ENCODE measurements at places on chromosomes 2 and 18.

- H3K27ac ChIP-seq: no peak overlapping the region
- no peak overlapping the region for H3K4me3 ChIP-seq
- DNase-seq: no peak
- no peaks in the 10 kb centered on the region for H3K27me3 ChIP-seq
- no peaks in the 10 kb centered on the region for H3K4me1 ChIP-seq
These were observed 321.0 kb downstream of the TNS1 start for GRCh38 chr2:217681791-217682190.

- no peak for DNase-seq
- H3K4me1 ChIP-seq: no peaks in the 10 kb centered on the region
- H3K4me3 ChIP-seq: no peak overlapping the region
- no peaks in the 10 kb centered on the region for H3K36me3 ChIP-seq
These were observed 63.7 kb upstream of the DAPL1 start for GRCh38 chr2:158731386-158731785.

DNA sequence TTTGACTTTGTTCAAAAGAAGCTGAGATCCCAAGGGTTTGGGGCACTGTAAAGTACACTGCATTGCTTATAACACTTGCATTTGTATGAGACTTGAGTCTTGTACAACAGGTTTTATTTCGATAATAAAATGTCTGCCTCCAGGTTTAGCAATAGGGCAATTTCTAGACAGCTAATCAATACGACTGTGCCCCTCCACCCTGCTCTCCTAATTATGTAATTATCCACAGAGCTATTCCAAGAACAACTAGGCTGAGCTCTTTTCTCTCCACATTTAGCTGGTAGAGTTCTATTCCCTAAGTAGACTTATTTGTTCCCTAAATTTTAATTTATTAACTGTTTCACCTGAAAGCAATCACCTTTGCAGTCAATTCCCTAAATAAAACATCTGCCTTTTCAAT, 52.9 kb upstream of the LINC00305 start:
- H3K27ac ChIP-seq: no peak overlapping the region
- DNase-seq: no peak
- H3K4me1 ChIP-seq: no peaks in the 10 kb centered on the region
- H3K27me3 ChIP-seq: no peaks in the 10 kb centered on the region

DNA sequence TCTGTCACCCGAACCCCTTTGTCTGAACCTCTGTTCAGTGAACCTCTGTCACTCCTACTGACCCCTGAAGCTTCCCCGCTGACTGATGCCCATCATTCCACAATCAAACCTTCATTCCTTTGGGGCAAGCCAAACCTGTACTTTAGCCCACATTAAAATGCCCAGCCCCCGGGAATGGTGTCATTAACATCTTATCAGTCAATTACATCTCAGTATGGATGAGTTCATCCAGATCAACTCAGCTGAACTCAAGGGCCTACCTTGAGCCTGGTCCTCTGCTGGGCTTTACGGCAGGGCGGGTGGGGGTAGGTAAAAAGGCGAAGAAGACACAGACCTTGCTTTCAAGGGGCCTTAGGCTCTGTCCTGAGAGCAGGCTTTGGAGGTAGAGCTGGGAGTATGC, 154.4 kb upstream of the SMAD2 start:
- H3K4me3 ChIP-seq: no peak overlapping the region

DNA sequence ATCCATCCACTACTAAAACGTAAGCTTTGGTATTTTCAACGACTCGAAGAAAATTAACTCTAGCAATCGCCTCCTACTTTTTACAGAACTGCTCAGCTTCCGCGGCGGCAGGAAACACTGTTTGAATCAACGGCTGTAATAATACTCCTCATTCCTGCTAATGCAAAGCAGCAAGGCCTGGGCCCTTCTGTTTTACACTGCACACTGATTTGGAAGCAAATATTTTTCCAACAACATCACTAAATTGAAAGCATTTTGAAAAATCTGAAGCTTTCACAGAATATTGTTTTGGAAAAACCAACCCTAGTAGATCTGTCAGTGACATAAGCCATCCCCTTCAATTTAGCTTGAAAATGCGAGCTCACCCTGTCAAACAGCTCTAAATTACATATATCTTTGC, 261.2 kb downstream of the TXNL1 start:
- no peak overlapping the region for H3K4me3 ChIP-seq
- H3K27me3 ChIP-seq: no peaks in the 10 kb centered on the region
- H3K36me3 ChIP-seq: no peaks in the 10 kb centered on the region
- no peak overlapping the region for H3K27ac ChIP-seq
- DNase-seq: no peak

GRCh38 chr2:95346231-95346737, 49.1 kb downstream of the KCNIP3 start:
- H3K4me1 ChIP-seq: no peaks in the 10 kb centered on the region
- H3K36me3 ChIP-seq: no peaks in the 10 kb centered on the region
- H3K27ac ChIP-seq: no peak overlapping the region
- DNase-seq: peak; percentile 85
- no peaks in the 10 kb centered on the region for H3K27me3 ChIP-seq

DNA sequence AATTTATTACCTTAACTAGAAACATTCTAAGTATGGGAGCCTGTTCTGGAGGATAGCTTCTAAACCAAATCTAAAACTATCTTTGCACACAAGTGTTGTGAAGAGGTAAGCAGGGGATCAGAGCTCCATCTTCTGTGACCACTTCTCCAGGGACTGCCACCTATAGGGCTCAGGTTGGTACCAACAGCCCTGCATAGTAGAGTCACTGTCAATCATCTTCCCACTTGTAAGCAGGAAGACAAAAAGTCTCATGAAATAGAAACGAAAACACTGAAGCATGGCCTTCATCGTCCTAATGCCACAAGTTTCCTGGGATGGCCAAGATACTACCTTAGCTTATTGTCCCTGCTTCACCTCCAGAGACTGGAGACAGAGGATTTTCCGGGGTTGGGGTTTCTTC, 43.8 kb downstream of the KANSL3 start:
- DNase-seq: no peak
- H3K4me3 ChIP-seq: no peak overlapping the region
- H3K27ac ChIP-seq: no peak overlapping the region
- no peaks in the 10 kb centered on the region for H3K4me1 ChIP-seq

- no peaks in the 10 kb centered on the region for H3K36me3 ChIP-seq
- no peaks in the 10 kb centered on the region for H3K27me3 ChIP-seq
- H3K4me3 ChIP-seq: no peak overlapping the region
- DNase-seq: no peak
- H3K27ac ChIP-seq: no peak overlapping the region
- H3K4me1 ChIP-seq: no peaks in the 10 kb centered on the region
These were observed 199.6 kb downstream of the HRH4 start for GRCh38 chr18:24659827-24660720.

DNA sequence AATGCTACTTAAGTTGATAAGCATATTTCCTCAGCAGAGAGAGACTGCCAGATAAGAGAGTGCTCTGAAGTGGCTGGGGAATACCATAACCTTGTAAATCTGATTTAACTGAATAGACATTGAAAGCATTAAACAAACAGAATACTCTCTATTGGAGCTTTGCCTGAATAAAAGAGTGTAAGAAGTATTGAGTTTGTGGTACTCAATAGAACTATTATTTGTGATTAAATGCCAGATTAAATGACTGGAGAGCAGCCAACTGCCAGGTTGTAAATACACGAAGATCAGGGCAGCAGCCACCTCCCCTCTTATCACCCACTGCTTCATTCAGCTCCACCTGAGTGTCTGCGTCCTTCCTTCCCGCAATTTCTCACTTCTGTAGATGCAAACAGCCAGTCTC, 373.6 kb downstream of the DCDC2C start:
- H3K36me3 ChIP-seq: no peaks in the 10 kb centered on the region
- H3K27me3 ChIP-seq: no peaks in the 10 kb centered on the region
- no peak for DNase-seq
- H3K4me3 ChIP-seq: no peak overlapping the region
- H3K4me1 ChIP-seq: no peaks in the 10 kb centered on the region
- H3K27ac ChIP-seq: no peak overlapping the region

- H3K36me3 ChIP-seq: no peaks in the 10 kb centered on the region
- no peaks in the 10 kb centered on the region for H3K4me1 ChIP-seq
- H3K4me3 ChIP-seq: peak overlapping the region; percentile 90
- H3K27me3 ChIP-seq: no peaks in the 10 kb centered on the region
- H3K27ac ChIP-seq: peak overlapping the region; percentile 50
- DNase-seq: no peak
These were observed 616 bp downstream of the EML6 start for GRCh38 chr2:54723996-54724559.

DNA sequence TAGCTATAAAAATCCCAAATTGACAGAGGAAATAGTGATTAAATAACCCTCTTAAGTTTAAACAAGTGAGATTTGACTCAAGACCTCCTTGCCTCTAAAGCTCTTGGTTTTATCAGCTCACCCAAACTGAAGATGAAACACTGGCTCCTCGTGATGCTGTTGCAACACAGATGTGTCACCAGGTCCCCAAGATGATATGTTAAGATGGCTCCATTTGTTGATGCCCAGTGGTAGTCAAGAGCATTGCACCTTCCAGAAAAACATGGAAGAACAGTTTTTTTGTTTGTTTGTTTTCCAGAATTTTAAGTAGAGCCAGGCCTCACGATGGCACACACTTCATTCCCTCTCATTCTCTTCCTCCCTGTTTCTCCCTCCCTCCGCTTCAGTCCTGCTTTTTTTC, 399.8 kb downstream of the TXNL1 start:
- H3K4me3 ChIP-seq: no peak overlapping the region
- no peak overlapping the region for H3K27ac ChIP-seq
- no peak for DNase-seq
- H3K4me1 ChIP-seq: no peaks in the 10 kb centered on the region

GRCh38 chr18:69968039-69968438, 20.4 kb upstream of the CD226 start:
- H3K27ac ChIP-seq: no peak overlapping the region
- H3K4me3 ChIP-seq: no peak overlapping the region
- no peaks in the 10 kb centered on the region for H3K4me1 ChIP-seq
- DNase-seq: no peak
- no peaks in the 10 kb centered on the region for H3K27me3 ChIP-seq

- no peak for DNase-seq
- no peak overlapping the region for H3K27ac ChIP-seq
- no peaks in the 10 kb centered on the region for H3K36me3 ChIP-seq
- H3K27me3 ChIP-seq: no peaks in the 10 kb centered on the region
- H3K4me1 ChIP-seq: no peaks in the 10 kb centered on the region
- H3K4me3 ChIP-seq: no peak overlapping the region
These were observed 87.2 kb upstream of the HPCAL1 start for GRCh38 chr2:10215393-10215935.

GRCh38 chr2:173657996-173658717, 303.5 kb downstream of the CDCA7 start:
- H3K27ac ChIP-seq: no peak overlapping the region
- no peak for DNase-seq
- no peaks in the 10 kb centered on the region for H3K27me3 ChIP-seq
- H3K4me3 ChIP-seq: no peak overlapping the region

GRCh38 chr2:128867936-128868636, 549.4 kb upstream of the HS6ST1 start:
- H3K4me3 ChIP-seq: no peak overlapping the region
- no peaks in the 10 kb centered on the region for H3K36me3 ChIP-seq

DNA sequence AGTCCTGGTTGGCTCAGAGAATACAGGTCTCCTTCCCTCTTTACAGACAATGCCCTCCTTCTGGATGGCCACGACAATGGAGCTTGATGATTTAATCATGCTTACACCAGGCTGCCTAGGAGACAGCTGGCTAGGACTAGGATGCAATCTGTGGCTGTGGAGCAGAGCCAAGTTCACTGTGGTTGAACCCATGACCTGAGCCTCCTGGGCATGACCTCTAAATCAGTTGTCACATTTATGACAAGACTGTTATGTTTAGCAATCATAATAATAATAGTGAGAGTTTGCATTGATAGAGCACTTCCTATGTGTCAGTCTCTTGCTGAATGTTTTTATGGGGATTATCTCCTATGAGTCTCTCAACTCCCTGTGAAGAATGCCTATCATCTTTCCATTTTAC, 244.1 kb downstream of the ICOS start:
- H3K27me3 ChIP-seq: no peaks in the 10 kb centered on the region
- no peak overlapping the region for H3K4me3 ChIP-seq
- H3K36me3 ChIP-seq: no peaks in the 10 kb centered on the region
- H3K4me1 ChIP-seq: peaks cover 10% of the 10 kb centered on the region

DNA sequence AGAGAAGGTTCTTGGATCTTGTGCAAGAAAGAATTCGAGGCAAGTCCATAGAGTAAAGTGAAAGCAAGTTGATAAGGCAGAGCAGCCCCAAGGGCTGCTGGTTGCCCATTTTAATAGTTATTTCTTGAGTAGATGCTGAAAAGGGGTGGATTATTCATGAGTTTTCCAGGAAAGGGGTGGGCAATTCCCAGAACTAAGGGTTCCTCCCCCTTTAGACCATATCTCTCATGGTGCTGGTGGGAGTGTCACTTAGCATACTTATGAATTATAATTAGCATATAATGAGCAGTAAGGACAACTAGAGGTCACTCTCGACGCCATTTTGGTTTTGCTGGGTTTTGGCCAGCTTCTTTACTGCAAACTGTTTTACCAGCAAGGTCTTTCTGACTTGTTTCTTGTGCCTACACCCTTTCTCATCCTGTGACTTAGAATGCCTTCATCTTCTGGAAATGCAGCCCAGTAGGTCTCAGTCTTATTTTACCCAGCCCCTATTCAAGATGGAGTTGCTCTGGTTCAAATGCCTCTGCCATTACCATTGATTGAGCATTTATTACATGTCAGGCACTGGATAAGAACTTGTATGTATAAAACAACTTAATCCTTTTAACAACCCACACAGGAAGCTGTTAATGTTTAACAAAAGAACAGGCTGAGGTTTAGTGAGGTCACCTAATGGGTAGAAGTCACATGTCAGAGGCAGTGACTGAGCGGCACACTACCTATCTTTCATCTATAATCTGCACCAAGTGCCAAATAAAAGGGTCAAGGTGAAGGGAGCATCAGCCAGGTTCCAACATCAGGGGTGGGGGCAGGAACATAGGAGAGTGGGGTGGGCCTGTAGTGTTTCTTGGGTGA, 250.9 kb downstream of the ICOS start:
- no peak overlapping the region for H3K4me3 ChIP-seq
- no peaks in the 10 kb centered on the region for H3K27me3 ChIP-seq
- no peak overlapping the region for H3K27ac ChIP-seq
- DNase-seq: no peak
- no peaks in the 10 kb centered on the region for H3K36me3 ChIP-seq
- no peaks in the 10 kb centered on the region for H3K4me1 ChIP-seq

GRCh38 chr18:73235921-73236320, 368.1 kb upstream of the NETO1 start:
- DNase-seq: no peak
- no peaks in the 10 kb centered on the region for H3K27me3 ChIP-seq
- H3K4me1 ChIP-seq: no peaks in the 10 kb centered on the region
- no peaks in the 10 kb centered on the region for H3K36me3 ChIP-seq
- no peak overlapping the region for H3K27ac ChIP-seq
